Activated T-helper 2 cell treated with anti-CD3 and anti-CD28 coated beads, Interferon-gamma antibody, Interleukin-2, Interleukin-4, amounts not matched to agents 10 μg/mL and 5 μg/mL and 100 μg/mL, durations not matched to agents 14 hours and 24 hours and 36 hours (primary cell): ENCODE measurements at places on chromosomes 2 and 18. TPM values are rescaled to one million over a fixed set of nuclear protein-coding genes. Genes with fewer than 3 reads are reported as not detected.

GRCh38 chr18:28284132-28284531, 107.2 kb upstream of the CDH2 start:
- no peaks in the 10 kb centered on the region for H3K4me1 ChIP-seq
- H3K27me3 ChIP-seq, result no peaks in the 10 kb centered on the region
- H3K27ac ChIP-seq, result no peak overlapping the region
- no peak overlapping the region for H3K4me3 ChIP-seq
- DNase-seq, result no peak

DNA sequence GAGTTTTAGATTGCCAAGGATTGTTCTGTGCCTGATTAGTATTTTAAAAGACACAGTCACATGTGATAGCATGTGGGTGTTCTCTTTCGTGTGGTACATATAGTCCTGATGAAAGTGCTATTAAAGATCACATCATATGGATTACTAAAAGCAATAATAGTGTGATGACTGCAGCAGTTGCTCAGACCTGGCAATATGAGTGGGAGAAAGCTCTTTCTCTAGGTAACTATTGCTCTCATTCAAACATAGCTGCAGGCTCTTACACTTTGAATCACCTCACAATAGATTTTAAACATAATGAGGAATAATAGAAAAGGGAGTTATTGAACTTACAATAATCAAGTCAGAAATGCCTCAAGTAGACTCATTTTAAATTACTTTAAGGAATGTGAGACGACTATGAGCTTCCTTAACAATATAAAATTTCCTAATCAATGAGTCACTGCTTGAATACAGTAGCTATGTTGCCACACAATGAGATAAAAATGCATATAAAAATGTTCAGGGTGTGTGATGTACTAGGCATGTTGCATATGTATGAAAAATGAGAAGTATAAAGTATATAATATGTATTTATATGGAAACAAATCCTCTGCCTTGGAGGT, 452.1 kb downstream of the TMX3 start:
- no peak overlapping the region for H3K4me3 ChIP-seq
- no peaks in the 10 kb centered on the region for H3K4me1 ChIP-seq
- no peak overlapping the region for H3K27ac ChIP-seq
- H3K36me3 ChIP-seq, result no peaks in the 10 kb centered on the region

DNA sequence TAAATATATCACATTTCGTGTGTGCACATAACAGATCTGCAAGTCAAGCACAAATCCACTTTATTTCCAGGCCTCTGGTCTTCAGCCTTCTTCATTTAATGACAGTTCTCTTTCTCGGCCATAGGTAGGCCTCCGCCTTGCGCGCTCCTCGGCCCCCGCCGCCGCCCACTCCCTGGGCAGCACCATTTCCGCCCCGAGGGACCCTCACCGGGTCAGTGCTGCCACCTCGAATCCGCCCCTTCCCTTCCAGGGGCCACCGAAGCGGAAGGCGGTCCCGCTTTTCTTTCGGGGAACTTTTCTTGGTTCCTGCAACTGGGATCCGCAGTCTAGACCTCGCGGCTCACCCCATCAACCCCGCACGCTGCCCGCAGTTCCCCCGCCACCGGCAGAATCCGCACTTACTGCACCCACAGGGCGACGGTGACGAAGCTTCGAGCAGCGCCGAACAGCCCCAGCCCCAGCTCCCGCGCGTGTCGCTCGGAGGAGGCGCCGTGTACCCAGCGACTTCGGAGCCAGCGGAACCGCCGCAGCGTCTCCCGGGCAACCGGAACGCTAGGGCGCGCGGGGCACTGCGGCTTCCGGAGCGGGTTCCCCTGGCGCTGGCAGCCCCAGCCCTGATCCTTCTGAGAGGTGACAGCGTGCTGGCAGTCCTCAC, at the start of gene CDKL4:
TSS of gene CDKL4 (minus strand) at position 502 of the 655 bp plus-strand sequence.
- peak; percentile 29 for DNase-seq
- H3K27ac ChIP-seq, result peak within 1 kb of the TSS; percentile 58
- H3K4me1 ChIP-seq, result peaks cover 32% of the 10 kb centered on the region
- H3K27me3 ChIP-seq, result peaks cover 2% of the 10 kb centered on the region
- H3K36me3 ChIP-seq, result peaks cover 10% of the 10 kb centered on the region

Gene ALPP
- not detected in 2 replicates for total RNA-seq

- H3K27ac ChIP-seq, result no peak overlapping the region
- peaks cover 8% of the 10 kb centered on the region for H3K4me1 ChIP-seq
- H3K36me3 ChIP-seq, result peaks cover 15% of the 10 kb centered on the region
- H3K27me3 ChIP-seq, result no peaks in the 10 kb centered on the region
- no peak for DNase-seq
Observed at GRCh38 chr2:239202343-239202742, 198.5 kb downstream of the HDAC4 start.

Gene CROCC2
- not detected in 2 replicates for total RNA-seq

DNA sequence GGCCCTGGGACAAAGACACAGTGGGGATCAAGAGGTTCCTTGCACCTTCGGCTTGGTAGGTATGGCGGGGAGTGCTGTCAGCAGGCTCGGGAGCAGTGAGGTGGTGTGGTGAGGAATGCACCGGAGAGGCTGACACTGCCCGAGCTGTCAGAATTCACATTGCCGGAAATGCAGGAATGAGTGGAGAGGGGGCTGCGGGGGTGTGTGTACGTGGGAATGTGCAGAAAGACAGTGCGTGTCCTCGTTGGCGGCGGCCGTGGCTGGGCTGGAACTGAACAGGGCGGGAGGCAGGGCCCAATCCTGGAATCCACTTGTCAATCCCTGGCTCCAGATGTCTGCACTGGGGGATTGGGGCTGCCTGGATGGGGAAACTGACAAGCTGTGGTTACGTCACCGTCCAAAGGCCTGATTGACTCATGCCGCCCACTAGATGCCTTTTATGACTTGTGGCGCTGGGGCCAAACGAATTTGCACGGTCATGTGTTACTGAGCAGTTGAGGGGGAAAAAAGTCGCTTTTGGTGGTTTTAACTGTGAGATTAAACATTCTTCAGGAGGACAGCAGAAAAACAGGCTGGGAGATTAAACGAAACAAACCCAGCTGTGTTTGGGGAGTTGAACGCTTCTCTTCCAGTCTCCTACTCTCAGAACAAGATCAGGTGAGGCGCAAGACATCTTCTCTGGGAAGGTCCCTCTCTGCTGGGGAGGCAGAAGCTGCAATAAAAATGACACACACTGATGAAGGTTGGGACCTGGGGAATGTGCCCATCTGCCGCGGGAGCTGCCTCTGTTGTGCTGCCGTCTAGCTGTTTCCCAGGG, 189.4 kb upstream of the GLI2 start:
- no peaks in the 10 kb centered on the region for H3K4me1 ChIP-seq
- no peaks in the 10 kb centered on the region for H3K36me3 ChIP-seq
- H3K27ac ChIP-seq, result no peak overlapping the region
- DNase-seq, result no peak

Gene AKAIN1
- total RNA-seq, result not detected in 2 replicates

DNA sequence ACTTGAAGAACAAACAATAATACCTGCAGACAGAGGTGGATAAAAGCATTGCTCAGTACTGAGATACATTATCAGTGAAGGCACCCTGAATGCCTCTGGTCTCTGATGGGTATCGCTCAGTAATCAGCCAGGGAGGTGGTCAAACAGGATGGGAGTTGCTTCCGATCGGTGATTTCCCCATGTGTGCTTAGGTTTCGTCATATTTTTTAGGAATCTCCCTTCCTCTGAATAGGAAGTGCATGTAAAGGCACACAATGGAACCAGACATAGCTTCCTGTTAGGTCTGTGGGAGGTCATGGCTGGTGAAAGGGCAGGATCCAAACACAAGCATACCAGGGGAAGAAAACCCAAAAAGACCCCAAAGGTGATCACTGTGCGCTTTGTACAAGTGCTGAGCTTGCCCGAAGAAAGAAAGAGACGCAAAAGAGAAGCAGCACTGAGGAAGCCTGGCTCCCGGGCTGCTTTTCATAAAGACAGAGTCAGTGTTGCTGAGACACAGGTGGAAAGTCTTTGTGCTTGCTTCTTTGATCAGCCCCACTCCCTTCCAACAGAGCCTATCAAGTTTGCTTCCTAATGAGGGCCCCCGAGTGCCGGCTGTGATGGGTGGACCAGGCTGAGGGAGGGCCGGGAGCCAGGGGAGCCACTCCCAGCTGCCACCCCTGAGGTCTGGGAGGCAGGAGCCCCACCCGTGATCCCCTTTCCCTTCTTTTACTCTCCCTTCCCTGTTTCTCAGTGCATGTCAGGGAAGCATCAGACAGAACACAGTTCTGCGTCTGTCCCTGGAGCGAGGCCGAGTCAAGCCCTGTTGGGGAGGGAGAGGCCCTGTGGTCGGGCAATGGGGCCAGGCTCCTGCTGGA, 138.2 kb downstream of the SH3RF3 start:
- H3K27ac ChIP-seq, result no peak overlapping the region
- DNase-seq, result no peak
- no peaks in the 10 kb centered on the region for H3K4me1 ChIP-seq
- H3K27me3 ChIP-seq, result peaks cover 4% of the 10 kb centered on the region
- no peak overlapping the region for H3K4me3 ChIP-seq

DNA sequence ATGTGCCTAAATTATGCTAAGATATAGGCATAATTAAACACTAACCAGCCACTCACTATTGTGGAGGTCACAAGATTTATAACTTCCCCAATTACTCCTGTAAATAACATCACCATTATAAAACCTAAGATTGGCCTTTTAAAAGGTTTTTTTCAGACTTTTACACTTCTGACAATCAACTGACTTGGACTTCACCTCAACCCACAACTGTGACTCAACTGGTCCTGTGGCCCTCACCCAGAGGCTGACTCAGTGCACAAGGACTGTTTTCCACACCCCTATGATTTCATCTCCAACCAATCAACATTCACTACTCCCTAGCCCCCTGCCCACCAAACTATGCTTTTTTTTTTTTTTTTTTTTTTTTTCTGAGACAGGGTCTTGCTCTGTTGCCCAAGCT, 11.6 kb downstream of the TTR start:
- H3K4me1 ChIP-seq, result peaks cover 2% of the 10 kb centered on the region
- peaks cover 3% of the 10 kb centered on the region for H3K27me3 ChIP-seq
- no peak for DNase-seq
- H3K27ac ChIP-seq, result no peak overlapping the region

Gene ODC1
- total RNA-seq, result 161 and 164 TPM in 2 replicates

GRCh38 chr2:3620834-3621233, 25.9 kb downstream of the COLEC11 start:
- peaks cover 4% of the 10 kb centered on the region for H3K36me3 ChIP-seq
- no peak overlapping the region for H3K4me3 ChIP-seq
- peaks cover 13% of the 10 kb centered on the region for H3K27me3 ChIP-seq
- H3K27ac ChIP-seq, result no peak overlapping the region

- no peak for DNase-seq
- H3K4me1 ChIP-seq, result no peaks in the 10 kb centered on the region
- H3K36me3 ChIP-seq, result no peaks in the 10 kb centered on the region
- no peak overlapping the region for H3K27ac ChIP-seq
Observed at GRCh38 chr2:218796691-218797090, 14.7 kb downstream of the CYP27A1 start.
